Naive thymus-derived CD4-positive, alpha-beta T cell (primary cell): ENCODE measurements at places on chromosomes 2 and 18. TPM values are rescaled to one million over a fixed set of nuclear protein-coding genes. Genes with fewer than 3 reads are reported as not detected.

- no peak for DNase-seq
These were observed 182.6 kb downstream of the FSIP2 start for GRCh38 chr2:185921048-185921756.

Gene TCF7L1
- total RNA-seq: not detected

DNA sequence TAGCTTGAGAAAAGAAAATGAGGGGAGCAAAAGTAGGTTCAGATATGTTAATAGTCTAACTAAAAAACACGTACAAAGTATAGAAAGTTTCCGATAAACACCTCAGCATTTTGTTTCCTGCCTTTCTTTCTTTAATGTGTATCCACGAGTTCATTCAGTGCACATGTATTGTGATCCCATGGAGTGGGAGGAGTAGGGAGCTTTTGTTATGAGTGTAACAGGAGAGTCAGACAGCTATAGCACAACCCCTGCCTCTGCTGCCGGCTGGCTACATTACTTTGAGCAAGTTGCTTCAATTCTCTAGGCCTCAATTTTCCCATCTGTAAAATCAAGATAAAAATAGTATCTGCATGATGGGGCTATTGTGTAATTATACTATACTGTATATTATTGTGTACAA, 249.2 kb upstream of the FIGN start:
- DNase-seq: no peak

Gene HMSD
- total RNA-seq: not detected

- DNase-seq: no peak
These were observed 468.2 kb upstream of the TNP1 start for GRCh38 chr2:217327953-217328621.
